ENCODE measurements at places on chromosomes 7 and 10. TPM values are rescaled to one million over a fixed set of nuclear protein-coding genes. Genes with fewer than 3 reads are reported as not detected.

Gene CALHM1
- total RNA-seq = not detected

Gene MSS51
- 3.3 TPM for total RNA-seq

Gene CALD1
- 536 TPM for total RNA-seq

Gene C10orf143
- not detected for total RNA-seq

Gene PDE1C
- total RNA-seq = 15.7 TPM

Gene LRGUK
- 0.66 TPM for total RNA-seq

Gene DYDC1
- not detected for total RNA-seq

Gene LIPK
- not detected for total RNA-seq

Gene HABP2
- total RNA-seq = not detected

Gene MTERF1
- total RNA-seq = 17.3 TPM
